ENCODE measurements at places on chromosomes 7 and 10. TPM values are rescaled to one million over a fixed set of nuclear protein-coding genes. Genes with fewer than 3 reads are reported as not detected.

The NACAD gene
- 0.72 TPM for total RNA-seq

DNA sequence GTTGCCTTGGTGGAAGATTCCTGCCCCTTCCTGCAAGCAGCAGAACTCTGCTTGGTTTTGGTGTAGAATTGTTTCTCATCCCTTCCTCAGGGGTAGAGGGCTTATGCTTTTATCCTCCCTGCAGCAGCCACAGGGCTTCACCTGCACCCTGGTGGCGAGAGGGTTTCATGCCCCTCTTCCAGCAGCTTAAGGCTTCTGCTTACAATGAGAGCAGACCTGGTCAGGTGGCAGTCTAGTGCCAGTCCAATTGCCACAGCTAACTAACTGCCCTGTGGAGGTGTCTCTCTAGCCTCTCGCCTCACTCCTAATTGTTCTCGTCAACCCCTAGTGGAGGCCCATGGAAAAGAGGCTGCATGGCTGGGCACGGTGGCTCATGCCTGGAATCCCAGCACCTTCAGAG lies 19.3 kb downstream of the ACBD7 start:
- H3K4me1 ChIP-seq, result no peaks in the 10 kb centered on the region
- H3K36me3 ChIP-seq, result no peaks in the 10 kb centered on the region
- H3K27me3 ChIP-seq, result no peaks in the 10 kb centered on the region
- no peak overlapping the region for H3K4me3 ChIP-seq
- no peak for DNase-seq

The AUTS2 gene
- total RNA-seq, result 17.4 TPM

GRCh38 chr7:86785641-86786040 lies 141.9 kb downstream of the GRM3 start:
- H3K27me3 ChIP-seq, result no peaks in the 10 kb centered on the region
- DNase-seq, result no peak
- no peak overlapping the region for H3K27ac ChIP-seq
- H3K36me3 ChIP-seq, result no peaks in the 10 kb centered on the region
- no peak overlapping the region for H3K4me3 ChIP-seq
- H3K4me1 ChIP-seq, result no peaks in the 10 kb centered on the region

GRCh38 chr10:97434055-97434454 lies 8.1 kb downstream of the PGAM1 start:
- no peaks in the 10 kb centered on the region for H3K4me1 ChIP-seq
- no peak overlapping the region for H3K27ac ChIP-seq
- H3K4me3 ChIP-seq, result no peak overlapping the region
- H3K27me3 ChIP-seq, result no peaks in the 10 kb centered on the region

GRCh38 chr7:114916261-114916892 lies 5.5 kb upstream of the MDFIC start:
- no peaks in the 10 kb centered on the region for H3K36me3 ChIP-seq
- DNase-seq, result no peak
- H3K27me3 ChIP-seq, result no peaks in the 10 kb centered on the region
- H3K4me1 ChIP-seq, result no peaks in the 10 kb centered on the region
- no peak overlapping the region for H3K4me3 ChIP-seq

DNA sequence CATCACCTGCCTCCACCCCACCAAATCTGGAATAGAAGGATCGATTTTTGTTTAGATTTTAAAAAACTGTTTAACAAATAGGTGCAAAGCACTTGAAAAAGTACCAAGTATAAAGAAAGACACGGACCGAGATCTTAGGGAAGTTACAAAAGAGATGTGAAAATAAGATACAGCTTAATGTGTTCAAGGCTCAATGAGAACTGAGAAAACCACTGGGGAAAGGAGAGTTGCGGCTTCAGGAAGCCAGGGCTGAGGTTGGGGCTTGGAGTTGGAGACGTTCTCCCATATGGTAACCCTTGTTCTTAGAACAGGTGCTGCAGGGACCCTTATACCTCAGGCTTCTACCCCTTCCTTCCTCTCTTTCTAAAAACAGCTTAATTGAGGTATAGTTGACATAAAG lies 140.2 kb downstream of the FANK1 start:
- no peaks in the 10 kb centered on the region for H3K27me3 ChIP-seq
- H3K4me1 ChIP-seq, result no peaks in the 10 kb centered on the region
- DNase-seq, result no peak

- DNase-seq, result peak; percentile 61
- no peak overlapping the region for H3K4me3 ChIP-seq
- H3K27me3 ChIP-seq, result no peaks in the 10 kb centered on the region
- no peaks in the 10 kb centered on the region for H3K36me3 ChIP-seq
- H3K4me1 ChIP-seq, result no peaks in the 10 kb centered on the region
These were observed 108.6 kb downstream of the SRI start for GRCh38 chr7:88111140-88111743.

- H3K27me3 ChIP-seq, result no peaks in the 10 kb centered on the region
- peak; percentile 82 for DNase-seq
- H3K4me3 ChIP-seq, result no peak overlapping the region
- H3K27ac ChIP-seq, result peak overlapping the region; percentile 79
- H3K36me3 ChIP-seq, result no peaks in the 10 kb centered on the region
These were observed 771.4 kb downstream of the LRMDA start for GRCh38 chr10:76202777-76203176.

The PLCE1 gene
- total RNA-seq, result 6.2 TPM

The ACSM6 gene
- total RNA-seq, result not detected

DNA sequence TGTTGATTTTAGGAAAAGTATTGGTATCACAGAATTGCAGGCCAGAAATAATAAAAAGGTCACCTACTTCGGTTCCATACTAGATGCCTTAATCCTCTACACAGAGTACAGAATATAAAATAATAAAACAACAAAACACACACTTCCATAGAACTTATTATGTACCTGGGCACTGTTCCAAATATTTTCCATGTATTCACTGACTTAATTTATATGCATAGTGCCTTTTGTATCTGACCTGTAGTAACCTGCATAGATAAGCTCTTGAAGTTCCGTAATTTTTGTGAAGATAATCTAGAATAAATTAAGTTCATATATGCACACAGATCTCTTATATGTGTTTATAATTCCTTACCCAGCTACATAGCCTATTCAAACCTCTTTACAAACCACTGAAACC lies 78.3 kb downstream of the RAPGEF5 start:
- no peaks in the 10 kb centered on the region for H3K4me1 ChIP-seq
- H3K36me3 ChIP-seq, result no peaks in the 10 kb centered on the region
- no peaks in the 10 kb centered on the region for H3K27me3 ChIP-seq

The EN2 gene
- under 0.01 TPM for total RNA-seq

GRCh38 chr7:72538856-72539255 lies 126.7 kb upstream of the CALN1 start:
- no peaks in the 10 kb centered on the region for H3K4me1 ChIP-seq
- H3K4me3 ChIP-seq, result no peak overlapping the region
- no peak for DNase-seq
- H3K27ac ChIP-seq, result no peak overlapping the region
- no peaks in the 10 kb centered on the region for H3K36me3 ChIP-seq

GRCh38 chr7:116560021-116560970 lies 35.5 kb downstream of the CAV1 start:
- H3K4me3 ChIP-seq, result no peak overlapping the region
- DNase-seq, result no peak
- H3K36me3 ChIP-seq, result peaks cover 41% of the 10 kb centered on the region
- peak overlapping the region; percentile 33 for H3K27ac ChIP-seq

GRCh38 chr7:120733143-120733542 lies 124.8 kb downstream of the TSPAN12 start:
- H3K36me3 ChIP-seq, result no peaks in the 10 kb centered on the region
- H3K4me3 ChIP-seq, result no peak overlapping the region
- H3K4me1 ChIP-seq, result no peaks in the 10 kb centered on the region

GRCh38 chr7:30285067-30285535 lies 704 bp downstream of the ZNRF2 start:
- no peaks in the 10 kb centered on the region for H3K27me3 ChIP-seq
- peak overlapping the region; percentile 89 for H3K4me3 ChIP-seq
- no peaks in the 10 kb centered on the region for H3K36me3 ChIP-seq

- H3K27me3 ChIP-seq, result no peaks in the 10 kb centered on the region
- H3K27ac ChIP-seq, result no peak overlapping the region
- no peak overlapping the region for H3K4me3 ChIP-seq
- DNase-seq, result no peak
- no peaks in the 10 kb centered on the region for H3K4me1 ChIP-seq
These were observed 483.5 kb upstream of the POT1 start for GRCh38 chr7:125412890-125413665.

GRCh38 chr7:57867884-57868701 lies 418.1 kb downstream of the ZNF716 start:
- peaks cover 13% of the 10 kb centered on the region for H3K27me3 ChIP-seq
- H3K4me3 ChIP-seq, result peak overlapping the region; percentile 43
- no peaks in the 10 kb centered on the region for H3K4me1 ChIP-seq
- H3K27ac ChIP-seq, result no peak overlapping the region
- no peaks in the 10 kb centered on the region for H3K36me3 ChIP-seq
- no peak for DNase-seq

DNA sequence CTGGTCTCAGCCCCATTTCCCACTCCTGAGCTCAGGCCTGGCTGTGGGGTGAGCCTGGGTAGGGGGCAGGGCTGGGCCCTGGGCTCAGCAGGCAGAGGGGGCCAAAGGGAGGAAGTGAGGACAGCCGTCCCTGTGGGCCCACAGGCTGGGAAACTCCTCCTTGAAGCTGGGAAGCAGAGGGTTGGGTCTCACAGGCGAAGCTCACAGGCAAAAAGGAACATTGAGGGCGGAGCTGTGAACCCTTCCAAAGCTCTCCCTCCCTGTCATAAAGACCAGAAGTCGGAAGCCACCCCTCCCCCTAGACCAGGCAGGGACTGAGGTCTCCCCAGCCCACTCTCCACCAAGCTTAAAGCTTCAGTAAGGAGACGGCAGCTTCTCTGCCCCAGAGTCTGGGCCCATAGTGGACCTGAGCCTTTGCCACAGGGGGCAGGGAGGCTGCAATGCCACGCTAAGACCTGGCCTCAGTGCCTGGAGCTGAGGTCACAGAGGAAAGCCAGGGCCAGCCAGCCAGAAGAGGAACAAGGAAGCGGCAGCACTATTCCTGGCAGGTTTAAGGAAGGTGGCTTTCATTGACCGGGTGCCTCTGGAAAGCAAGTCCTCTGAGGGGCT lies 1.0 kb upstream of the KCP start:
- H3K27me3 ChIP-seq, result peaks cover 78% of the 10 kb centered on the region
- H3K27ac ChIP-seq, result no peak overlapping the region
- H3K36me3 ChIP-seq, result no peaks in the 10 kb centered on the region
- peak; percentile 76 for DNase-seq
- H3K4me3 ChIP-seq, result no peak overlapping the region
- H3K4me1 ChIP-seq, result no peaks in the 10 kb centered on the region

The TBXAS1 gene
- 0.72 TPM for total RNA-seq

GRCh38 chr10:131909929-131910328 lies 9.1 kb downstream of the PPP2R2D start:
- DNase-seq, result no peak
- no peaks in the 10 kb centered on the region for H3K4me1 ChIP-seq
- peaks cover 16% of the 10 kb centered on the region for H3K36me3 ChIP-seq
- H3K27me3 ChIP-seq, result no peaks in the 10 kb centered on the region

- H3K27ac ChIP-seq, result no peak overlapping the region
- H3K36me3 ChIP-seq, result no peaks in the 10 kb centered on the region
- no peaks in the 10 kb centered on the region for H3K27me3 ChIP-seq
- DNase-seq, result peak; percentile 90
- no peaks in the 10 kb centered on the region for H3K4me1 ChIP-seq
These were observed 56.8 kb downstream of the PARP12 start for GRCh38 chr7:140005754-140006503.

DNA sequence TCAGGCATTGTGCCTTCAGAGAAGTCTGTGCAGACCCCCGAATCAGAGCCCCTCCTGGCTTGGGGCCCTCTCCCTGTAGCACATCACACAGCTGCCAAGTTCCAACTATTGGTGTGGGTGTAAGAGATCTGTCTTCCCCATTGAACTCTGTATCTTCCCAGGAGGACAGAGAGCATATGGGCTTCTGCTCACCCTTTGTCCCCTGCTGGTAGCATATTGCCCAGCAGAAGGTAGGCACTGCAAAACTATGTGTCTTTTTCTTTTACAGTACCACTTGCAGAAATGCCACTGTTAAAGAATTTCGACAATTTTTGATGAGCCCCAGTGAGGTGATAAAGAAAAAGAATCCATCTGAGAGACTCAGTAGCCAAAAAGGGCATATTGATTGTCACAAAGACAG lies 59.6 kb downstream of the NPY start:
- H3K27me3 ChIP-seq, result no peaks in the 10 kb centered on the region
- no peaks in the 10 kb centered on the region for H3K4me1 ChIP-seq

DNA sequence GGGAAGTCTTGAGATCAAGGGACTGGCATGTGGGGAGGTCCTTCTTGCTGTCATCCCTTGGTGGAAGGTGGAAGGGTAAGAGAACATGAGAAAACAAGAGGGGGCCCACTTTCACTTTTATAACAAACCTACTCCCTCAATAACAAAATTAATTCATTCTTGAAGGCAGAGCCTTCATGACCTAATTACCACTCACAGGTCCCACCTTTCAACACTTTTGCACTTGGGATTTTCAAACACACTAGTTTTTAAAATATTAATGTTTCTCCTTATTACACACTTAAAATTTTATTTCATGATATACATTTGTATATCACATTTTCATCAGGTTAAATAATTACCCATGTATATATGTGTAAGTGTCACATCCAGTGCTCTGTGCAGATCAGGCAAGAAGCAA lies 2.0 kb downstream of the ST7 start:
- H3K27me3 ChIP-seq, result no peaks in the 10 kb centered on the region
- no peak overlapping the region for H3K27ac ChIP-seq
- no peaks in the 10 kb centered on the region for H3K36me3 ChIP-seq
- no peak for DNase-seq

GRCh38 chr7:17404006-17404405 lies 105.6 kb downstream of the AHR start:
- no peak overlapping the region for H3K4me3 ChIP-seq
- DNase-seq, result no peak
- H3K27me3 ChIP-seq, result no peaks in the 10 kb centered on the region

The ABCA13 gene
- total RNA-seq, result 3.6 TPM

Measured in osteoblast (primary cell).